ENCODE measurements at places on chromosomes 1 and 21.

DNA sequence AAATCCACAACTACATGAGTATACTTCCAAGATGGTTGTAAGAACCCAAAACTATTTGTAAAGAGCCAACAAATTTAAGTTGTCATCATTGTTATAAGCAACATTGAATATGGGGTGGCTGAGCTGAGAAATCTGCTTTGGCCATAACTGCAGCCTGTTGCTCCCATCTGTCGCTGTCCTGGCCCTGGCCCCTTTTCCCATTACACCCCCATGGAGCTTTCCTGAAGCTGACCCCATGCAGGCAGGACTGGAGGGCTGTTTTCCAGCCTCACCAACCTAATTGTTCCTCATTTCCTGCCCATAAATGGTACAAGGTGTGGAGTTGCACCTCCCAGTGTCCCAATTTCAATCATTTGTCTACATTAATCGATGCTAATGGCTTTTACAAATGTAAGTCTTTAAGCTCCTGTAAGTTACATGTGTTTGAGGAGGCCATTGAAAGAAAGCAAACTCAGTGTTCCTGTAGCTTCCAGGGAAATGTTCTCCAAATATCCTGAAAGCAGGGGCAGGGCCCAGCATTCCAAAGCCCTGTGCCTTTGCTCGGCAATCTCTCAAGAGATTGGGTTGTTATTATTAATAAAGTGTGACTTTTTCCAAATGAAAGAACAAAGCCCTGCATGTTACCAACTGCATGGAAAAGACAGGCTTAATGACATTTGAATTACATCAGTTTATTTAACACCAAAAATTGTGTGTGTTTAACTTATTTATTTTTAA is 545.9 kb downstream of the PLPP3 start:
- DNase-seq = no peak

DNA sequence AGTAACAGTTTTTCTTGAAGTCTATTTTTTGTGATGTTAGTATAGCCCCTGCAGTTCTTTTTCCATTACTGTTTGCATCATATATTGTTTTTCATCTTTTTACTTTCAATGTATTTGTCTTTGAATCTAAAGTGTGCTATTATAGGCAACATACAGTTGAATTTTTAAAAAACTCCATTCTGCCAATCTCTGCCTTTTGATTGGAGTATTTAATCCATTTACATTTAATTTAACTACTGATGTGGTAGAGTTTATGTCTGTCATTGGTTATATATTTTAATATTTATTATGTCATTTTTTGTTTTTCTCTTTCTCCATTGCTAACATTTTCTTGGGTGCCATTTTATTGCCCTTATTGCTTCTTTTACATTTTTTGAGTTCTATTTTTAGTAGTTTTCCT is 296.3 kb downstream of the HMCN1 start:
- DNase-seq = no peak

GRCh38 chr1:41320895-41321676 is 40.1 kb upstream of the FOXO6 start:
- no peak for DNase-seq

- DNase-seq = no peak
Measured at GRCh38 chr1:111480674-111481073, 6.9 kb downstream of the C1orf162 start.

DNA sequence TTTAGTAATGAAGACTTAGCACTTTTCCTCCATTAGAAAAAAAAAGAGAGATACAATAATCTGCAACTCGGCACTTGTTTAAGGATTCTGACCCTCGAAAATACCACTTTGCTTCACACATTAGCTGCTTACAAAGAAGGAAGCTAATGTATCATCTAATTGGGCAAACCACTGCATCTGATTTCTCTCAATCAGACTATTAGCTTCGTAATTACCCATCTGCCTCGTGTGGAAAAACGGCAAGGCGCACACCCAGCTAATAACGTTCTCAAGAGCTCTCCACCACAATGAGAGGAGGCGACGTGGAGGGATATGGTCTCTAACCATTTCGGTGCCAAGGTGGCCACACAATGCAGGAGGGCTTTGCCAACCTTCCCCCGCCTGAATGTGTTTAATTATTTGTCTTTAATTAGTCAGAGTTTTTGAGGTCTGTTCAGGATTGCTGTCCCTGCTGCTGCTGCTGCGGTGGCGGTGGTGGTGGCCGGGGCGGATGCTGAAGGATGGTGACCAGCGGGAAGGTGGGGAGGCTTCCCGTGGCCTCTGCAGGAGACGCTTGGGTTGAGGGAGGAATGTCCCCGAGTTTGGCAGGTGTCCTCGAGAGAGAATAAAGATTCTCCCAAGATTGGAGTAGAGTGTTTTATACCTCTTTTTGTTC is 374.5 kb downstream of the RPS6KC1 start:
- no peak for DNase-seq

GRCh38 chr21:41759214-41759840 is 7.5 kb downstream of the RIPK4 start:
- DNase-seq = no peak

- no peak for DNase-seq
Measured at GRCh38 chr1:227944090-227944930, 3.4 kb downstream of the WNT9A start.

GRCh38 chr1:112544751-112545150 is 36.0 kb downstream of the WNT2B start:
- no peak for DNase-seq

DNA sequence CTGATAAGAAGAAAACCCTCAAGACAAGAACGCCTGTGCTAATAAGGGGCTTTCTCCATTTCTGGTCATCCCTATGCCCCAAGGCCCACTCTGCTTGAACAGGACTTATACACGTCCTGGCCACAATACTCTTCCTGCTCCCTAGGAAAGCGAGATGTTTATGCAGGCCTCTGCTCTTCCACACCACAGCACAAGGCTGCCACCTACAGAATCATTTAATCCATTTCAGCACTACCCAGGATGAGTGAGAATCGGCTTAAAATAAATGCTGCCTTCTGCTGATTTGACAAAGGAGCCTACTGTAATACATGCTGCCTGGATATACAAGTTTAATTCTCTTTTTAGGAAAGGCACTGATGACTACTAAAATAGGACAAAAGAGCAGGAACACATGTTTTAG is 29.4 kb downstream of the FRRS1 start:
- peak; percentile 53 for DNase-seq
